Endodermal cell (in vitro differentiated cells): ENCODE measurements at places on chromosomes 12 and 14. TPM values are rescaled to one million over a fixed set of nuclear protein-coding genes. Genes with fewer than 3 reads are reported as not detected.

The MANSC1 gene
- total RNA-seq, result 10.8 and 12.1 TPM in 2 replicates

The EML5 gene
- total RNA-seq, result 1.5 to 2.3 TPM (median 2.3 TPM) in 3 replicates

The SMARCD1 gene
- total RNA-seq, result 109 and 118 TPM in 2 replicates

The TAS2R9 gene
- total RNA-seq, result not detected in 2 replicates

The CCDC198 gene
- not detected in 3 replicates for total RNA-seq

The GPR84 gene
- total RNA-seq, result not detected in 3 replicates

The EXD2 gene
- 26.9 to 39.3 TPM (median 30.5 TPM) in 3 replicates for total RNA-seq

The RIMBP2 gene
- total RNA-seq, result 2.8 and 3.4 TPM in 2 replicates

The NR1H4 gene
- not detected in 3 replicates for total RNA-seq

The TMEM253 gene
- 0.38 and 0.40 TPM in 2 replicates for total RNA-seq

The HHIPL1 gene
- 2.4 to 3.0 TPM (median 2.6 TPM) in 3 replicates for total RNA-seq

The CD9 gene
- 32.3 to 40.6 TPM (median 33.5 TPM) in 3 replicates for total RNA-seq

The ACSS3 gene
- 26.0 to 44.0 TPM (median 28.3 TPM) in 3 replicates for total RNA-seq

The FOXM1 gene
- 39.2 to 108 TPM (median 93.9 TPM) in 3 replicates for total RNA-seq

The BMP4 gene
- total RNA-seq, result 16.1 to 20.1 TPM (median 19.9 TPM) in 3 replicates

The FBLN5 gene
- 4.0 to 7.0 TPM (median 5.8 TPM) in 3 replicates for total RNA-seq

The EID3 gene
- 2.6 and 3.7 TPM in 2 replicates for total RNA-seq

The PAX9 gene
- 0.34 and 0.35 TPM in 2 replicates for total RNA-seq

The ADCY6 gene
- 33.4 to 58.6 TPM (median 53.4 TPM) in 3 replicates for total RNA-seq

The VASH1 gene
- total RNA-seq, result 19.8 to 23.8 TPM (median 19.8 TPM) in 3 replicates

The BRF1 gene
- total RNA-seq, result 32.1 to 38.2 TPM (median 37.0 TPM) in 3 replicates

The KRT79 gene
- not detected in 2 replicates for total RNA-seq

The TMPRSS12 gene
- not detected in 2 replicates for total RNA-seq

The OLR1 gene
- total RNA-seq, result not detected in 3 replicates

The ZDHHC22 gene
- total RNA-seq, result 1.7 and 1.9 TPM in 2 replicates

The FAM186B gene
- total RNA-seq, result 0.22 to 0.57 TPM in 2 of 3 replicates, not detected in the other

The NTS gene
- total RNA-seq, result 2.6 and 3.0 TPM in 2 replicates

The ZDHHC17 gene
- total RNA-seq, result 40.0 to 50.6 TPM (median 41.9 TPM) in 3 replicates

The ACRBP gene
- 1.9 to 3.8 TPM (median 2.3 TPM) in 3 replicates for total RNA-seq

The NEUROD4 gene
- total RNA-seq, result not detected in 2 replicates

The C12orf54 gene
- total RNA-seq, result not detected in 2 replicates

The FOXA1 gene
- 33.2 to 51.4 TPM (median 51.1 TPM) in 3 replicates for total RNA-seq

The HOXC6 gene
- total RNA-seq, result not detected in 2 replicates

The SLC39A5 gene
- total RNA-seq, result 2.3 to 3.4 TPM (median 3.2 TPM) in 3 replicates

The KRT6C gene
- total RNA-seq, result not detected in 2 replicates

The PROX2 gene
- total RNA-seq, result not detected in 2 replicates

The IFI27 gene
- 5.4 to 9.0 TPM (median 7.1 TPM) in 3 replicates for total RNA-seq

The CACNA1C gene
- total RNA-seq, result 0.86 to 1.5 TPM (median 1.4 TPM) in 3 replicates

The MANSC4 gene
- total RNA-seq, result not detected in 3 replicates
